T-helper 17 cell (primary cell): ENCODE measurements at places on chromosomes 2 and 18. TPM values are rescaled to one million over a fixed set of nuclear protein-coding genes. Genes with fewer than 3 reads are reported as not detected.

The ZNF892 gene
- total RNA-seq = 2.4 TPM

The ESPNL gene
- 0.05 TPM for total RNA-seq

The EML6 gene
- total RNA-seq = 2.2 TPM

- DNase-seq = no peak
These were observed at the start of gene VIL1 for GRCh38 chr2:218418717-218419458. Gene VIL1, plus strand, starts transcription at chr2:218419123. Its CDS starts 4,656 bp downstream, at chr2:218423779.

GRCh38 chr2:170420961-170421687 lies 243.2 kb downstream of the MYO3B start:
- no peak for DNase-seq

DNA sequence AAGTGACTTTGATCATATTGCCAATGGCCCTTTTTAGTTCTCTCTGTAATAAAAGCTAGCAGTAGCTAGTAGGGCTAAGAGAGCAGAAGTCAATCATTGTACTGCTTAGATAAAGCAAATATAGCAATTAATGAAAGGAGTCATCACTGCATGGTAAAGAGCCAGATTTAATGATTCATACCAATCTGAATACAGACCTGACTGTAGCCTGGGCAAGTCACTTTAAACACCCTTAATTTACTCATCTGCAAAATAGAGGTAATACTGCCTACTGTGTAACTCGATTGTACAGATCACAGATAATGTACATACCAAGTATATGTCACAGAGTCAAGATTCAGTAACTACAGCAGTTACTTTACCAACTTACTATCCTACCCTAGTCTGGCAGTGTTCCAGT lies 63.6 kb downstream of the ASXL2 start:
- no peak for DNase-seq

- DNase-seq = no peak
These were observed 90.2 kb upstream of the ODC1 start for GRCh38 chr2:10538224-10538894.

DNA sequence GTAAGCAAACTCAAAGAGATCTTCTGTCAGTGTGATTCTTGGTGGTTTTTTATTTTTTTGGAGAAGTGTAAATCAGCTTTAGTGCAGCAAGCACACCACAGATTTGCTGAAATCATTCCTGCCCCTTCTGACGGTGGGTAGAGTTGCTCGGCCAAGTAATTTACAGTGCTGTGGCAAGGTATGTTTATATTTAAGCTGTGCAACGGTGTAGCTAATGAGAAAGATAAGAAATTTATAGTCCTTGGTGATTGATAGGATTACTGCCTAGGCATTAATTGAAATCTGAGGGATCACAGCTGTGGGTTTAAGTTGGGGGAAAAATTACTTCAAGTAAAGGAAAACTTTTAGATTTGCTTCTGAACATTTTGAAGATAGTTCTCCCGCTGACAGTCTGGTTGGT lies 286.6 kb downstream of the AGAP1 start:
- no peak for DNase-seq

- DNase-seq = no peak
These were observed 48.5 kb downstream of the SERPINB7 start for GRCh38 chr18:63823516-63824219.

DNA sequence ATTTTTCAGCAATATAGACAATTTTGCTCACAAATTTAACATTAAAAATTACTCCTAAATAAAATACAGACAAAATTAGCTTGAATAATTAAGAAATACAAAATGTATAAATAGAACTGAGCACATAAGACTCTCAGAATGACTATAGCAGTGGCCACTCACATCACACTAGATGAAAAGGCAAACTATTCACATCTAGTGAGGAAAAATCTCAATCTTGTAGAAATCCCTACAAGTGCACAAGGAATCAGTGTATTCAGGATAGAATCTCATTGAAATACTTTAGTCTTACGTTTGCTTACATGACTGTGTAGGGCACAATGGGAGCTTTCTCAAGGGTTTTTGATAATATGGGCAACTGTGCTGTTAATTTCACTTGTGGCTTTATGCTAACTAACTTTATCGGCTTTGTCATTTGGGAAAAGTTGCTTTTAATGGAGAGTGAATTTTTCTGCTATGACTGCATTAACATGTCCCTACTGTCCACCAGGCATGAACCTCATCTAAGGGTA lies 678.9 kb upstream of the LRRTM4 start:
- DNase-seq = no peak

GRCh38 chr18:8402237-8402636 lies 207.0 kb upstream of the RAB12 start:
- DNase-seq = no peak
